ENCODE measurements at places on chromosomes 2 and 18.

GRCh38 chr2:120230515-120231471 lies 7.6 kb upstream of the TMEM185B start:
- DNase-seq: no peak

DNA sequence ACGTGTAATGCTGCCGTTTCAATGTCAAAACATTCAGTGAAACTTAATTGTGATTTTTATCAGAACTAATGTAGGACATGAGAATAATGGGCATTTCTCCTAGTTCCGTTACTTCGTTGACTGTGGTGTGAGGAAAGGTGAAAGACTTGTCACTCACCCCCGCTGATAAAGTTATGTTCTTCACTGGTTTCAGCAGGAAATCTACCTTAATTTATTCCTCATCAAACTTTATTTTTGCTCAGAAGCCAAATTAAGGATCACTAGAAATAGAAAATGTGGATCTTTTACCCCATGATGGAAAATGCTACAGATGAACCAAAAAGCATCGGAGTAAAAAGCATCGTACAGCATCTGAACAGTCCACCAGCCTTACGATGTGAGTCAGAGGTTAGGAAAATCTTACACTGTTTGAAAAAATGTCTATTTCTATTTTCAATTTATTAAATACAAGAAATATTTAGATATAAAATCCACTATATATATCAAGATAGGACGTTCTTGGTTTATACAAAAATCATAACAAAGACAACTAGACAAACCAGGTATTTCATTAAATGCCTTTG lies 1.0 kb upstream of the ROCK1 start:
- DNase-seq: no peak

DNA sequence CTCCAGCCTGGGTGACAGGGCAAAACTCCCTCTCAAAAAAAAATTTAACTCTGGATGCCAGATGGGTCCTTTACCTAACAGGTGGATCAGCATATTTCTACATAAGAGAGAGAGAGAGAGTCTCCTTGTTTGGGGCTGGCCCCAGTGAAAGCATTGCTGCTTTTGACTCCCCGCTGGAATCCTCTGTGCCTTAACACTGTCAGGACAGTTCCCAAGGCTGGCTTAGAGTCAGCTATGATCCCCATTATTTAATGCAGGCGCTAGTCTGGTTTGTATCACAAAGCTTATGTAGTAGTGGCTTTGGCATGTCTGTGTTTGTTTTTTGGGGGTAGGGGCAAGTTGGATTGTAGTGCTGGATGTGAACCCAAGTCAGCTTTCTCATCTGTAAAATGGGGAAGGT lies 9.4 kb downstream of the INPP4A start:
- no peak for DNase-seq

GRCh38 chr18:24011123-24011917 lies 3.2 kb upstream of the TTC39C start:
- DNase-seq: peak; percentile 63

- no peak for DNase-seq
These were observed 152.2 kb downstream of the SMAD7 start for GRCh38 chr18:48798334-48799245.

- peak; percentile 69 for DNase-seq
These were observed 20.6 kb upstream of the ATRAID start for GRCh38 chr2:27191070-27191829.

GRCh38 chr2:19872302-19872701 lies 29.5 kb downstream of the TTC32 start:
- DNase-seq: no peak

DNA sequence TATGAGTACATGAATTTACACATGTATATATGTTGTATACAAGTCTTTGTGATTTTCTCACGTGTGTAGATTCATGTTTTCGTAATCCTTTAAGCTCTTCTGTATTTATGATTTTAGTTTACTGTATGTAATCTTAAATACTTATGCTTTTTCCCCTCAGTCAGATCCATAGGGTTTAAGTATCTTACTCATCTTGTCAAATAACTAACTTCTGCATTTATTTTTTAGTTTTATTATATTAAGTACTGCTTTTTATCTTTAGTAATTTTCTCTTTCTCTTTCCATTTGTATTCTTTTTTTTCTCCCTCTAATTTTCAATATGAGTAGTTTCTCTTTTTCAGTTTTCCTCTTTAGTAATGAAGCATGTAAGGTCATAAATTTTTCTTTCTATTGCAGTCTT lies 179.4 kb downstream of the LCLAT1 start:
- no peak for DNase-seq

DNA sequence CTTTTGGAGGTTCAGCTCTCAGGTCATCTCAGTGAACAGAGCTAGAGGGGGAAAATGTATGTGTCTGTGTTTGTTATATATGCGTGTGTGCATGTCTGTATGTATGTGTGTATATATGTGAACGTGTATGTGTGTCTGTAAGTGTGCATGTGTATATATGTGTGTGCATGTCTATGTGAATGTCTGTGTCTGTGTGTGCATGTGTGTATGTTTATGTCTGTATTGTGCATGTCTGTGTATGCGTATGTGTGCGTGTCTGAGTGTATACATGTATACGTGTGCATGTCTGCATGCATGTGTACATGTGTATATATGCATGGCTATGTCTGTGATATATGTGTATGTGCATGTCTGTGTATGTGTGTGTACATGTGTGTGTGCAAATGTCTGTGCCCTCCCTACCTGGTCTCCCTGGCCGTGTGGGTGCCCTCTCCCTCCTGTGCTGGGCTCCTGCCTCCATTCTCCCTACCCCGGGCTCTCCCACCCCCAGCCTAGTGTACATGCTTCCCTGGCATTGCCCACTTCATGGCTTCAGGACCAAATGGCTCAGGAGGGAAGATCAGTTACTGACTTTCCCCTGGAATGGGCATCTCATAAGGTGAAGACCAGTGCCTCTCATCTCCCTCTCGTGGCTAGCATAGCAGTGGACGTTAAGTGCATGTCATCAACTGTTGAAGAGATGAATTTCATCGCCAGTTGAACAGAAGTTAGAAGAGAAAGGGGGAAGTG lies 49.9 kb downstream of the TRAF3IP1 start:
- no peak for DNase-seq

DNA sequence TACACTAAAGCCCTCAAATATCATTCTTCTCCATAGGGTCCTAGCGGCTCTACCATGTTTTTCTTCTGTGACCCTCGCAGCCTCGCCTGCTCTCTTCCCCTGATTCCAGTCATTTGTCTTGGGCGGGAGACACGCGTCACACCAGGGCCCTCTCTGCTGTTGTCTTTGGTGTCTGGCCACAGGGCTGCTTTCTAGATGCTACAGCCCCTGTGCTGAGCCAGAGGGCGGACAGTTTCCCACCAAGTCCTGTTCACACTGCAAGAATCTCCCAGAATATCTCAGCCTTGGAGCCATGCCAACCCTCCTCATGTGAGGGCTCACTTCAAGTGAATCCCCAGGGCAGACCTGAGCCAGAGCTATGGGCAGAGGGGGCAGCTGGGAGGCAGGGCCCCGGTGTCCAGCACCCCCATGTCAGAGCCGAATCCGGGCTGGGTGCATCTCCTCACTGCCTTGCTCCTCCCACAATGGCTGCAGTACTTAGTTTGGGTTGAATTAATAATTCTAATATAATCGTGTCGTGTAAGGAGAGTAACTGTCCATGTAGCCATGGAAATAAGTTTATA lies 42.1 kb downstream of the DIPK1C start:
- no peak for DNase-seq

DNA sequence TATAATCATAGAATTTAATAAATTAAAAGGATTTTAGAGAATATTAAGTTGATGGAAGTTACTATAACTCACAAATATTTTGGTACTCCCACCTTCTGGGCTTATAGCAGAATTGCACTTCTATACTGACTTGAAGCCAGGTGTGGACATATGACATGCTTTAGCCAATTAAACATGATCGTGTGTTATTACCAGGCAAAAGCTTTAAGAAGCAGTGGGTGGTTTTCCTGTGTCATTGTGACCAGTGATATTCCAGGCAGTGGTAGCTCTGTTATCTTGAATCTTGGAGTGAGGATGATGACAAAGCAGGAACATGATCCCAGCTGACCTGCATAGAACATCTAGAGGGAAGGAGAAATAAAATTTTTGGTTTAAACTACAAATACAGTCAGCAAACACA lies 370.9 kb upstream of the ZEB2 start:
- peak; percentile 21 for DNase-seq

GRCh38 chr2:64695721-64696261 lies 42.1 kb upstream of the SERTAD2 start:
- DNase-seq: no peak

- DNase-seq: no peak
These were observed 23.2 kb upstream of the SATB2 start for GRCh38 chr2:199480966-199481365.

DNA sequence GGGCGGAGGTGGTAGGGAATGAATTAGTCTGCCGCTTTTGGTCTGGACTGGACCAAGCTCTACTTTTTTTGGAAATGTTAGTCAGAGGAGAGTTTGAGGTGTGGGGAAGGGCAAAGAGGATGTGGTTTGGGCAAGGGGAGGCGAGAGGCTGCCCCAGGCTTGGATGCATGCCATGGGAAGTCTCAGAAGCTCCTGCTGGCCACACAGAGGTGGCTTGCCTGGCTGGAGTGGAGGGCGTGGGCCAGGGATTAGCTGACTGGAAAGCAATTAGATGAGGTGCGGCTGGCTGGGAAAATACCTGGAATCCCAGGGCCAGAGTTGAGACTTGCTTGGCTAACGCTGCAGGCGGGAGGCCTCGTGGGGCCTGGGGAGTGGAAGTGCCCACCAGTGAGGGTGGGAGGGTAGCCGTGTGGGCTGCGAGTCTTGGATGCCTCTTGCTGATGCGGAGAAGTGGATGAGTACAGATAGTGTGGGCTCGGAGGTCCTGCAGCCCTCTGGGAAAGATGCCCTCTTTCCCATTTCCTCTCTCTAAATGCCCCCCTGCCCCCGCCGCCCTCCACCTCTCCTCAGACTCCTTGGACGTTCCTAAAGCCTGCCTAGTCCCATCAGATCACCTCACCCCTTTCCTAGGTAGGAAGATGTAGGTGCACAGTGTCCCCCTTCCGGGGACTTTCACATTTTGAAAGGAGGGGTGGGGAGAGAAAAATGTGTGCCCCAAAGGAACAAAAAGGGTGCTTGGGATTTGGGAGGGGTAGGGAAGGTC lies 117.6 kb downstream of the SMAD7 start:
- DNase-seq: peak; percentile 38

DNA sequence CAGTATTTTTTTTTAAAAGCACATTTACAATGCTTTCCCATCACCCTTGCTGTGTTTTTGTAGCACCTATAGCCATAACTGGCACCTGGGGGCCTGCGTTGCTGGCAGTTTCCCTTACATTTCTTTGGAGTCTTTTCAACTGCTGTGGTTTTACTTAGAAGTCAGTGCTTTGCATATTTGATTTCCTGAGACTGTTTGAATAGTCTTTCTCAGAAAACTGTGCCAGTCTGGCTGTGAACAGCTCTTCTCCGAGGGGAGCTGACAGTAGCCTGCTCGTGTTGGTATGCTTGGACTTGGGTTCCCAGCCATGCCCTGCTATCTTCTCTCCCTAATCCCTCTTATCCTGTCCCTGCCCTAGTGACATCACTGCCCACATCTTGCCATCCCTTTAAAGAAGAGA lies 81.5 kb downstream of the DPP4 start:
- DNase-seq: peak; percentile 73

DNA sequence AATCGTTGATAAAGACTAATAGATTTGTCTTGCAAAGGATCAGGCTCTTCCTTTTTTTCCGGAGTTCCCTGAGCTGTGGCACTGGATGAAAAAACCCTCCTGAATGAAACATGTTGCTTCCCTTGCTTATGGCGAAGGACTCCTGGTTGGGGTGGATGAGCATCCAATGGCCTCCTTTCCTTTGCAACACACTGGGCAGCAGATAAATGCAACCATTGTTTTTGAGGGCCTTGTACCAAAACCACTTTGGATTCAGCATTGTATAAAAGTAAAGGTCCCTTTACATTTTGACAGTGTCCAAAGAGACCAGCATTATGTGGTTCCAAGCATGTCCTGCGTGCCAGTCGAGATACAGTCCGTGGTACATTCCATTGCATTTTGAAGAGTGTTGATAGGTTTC lies 44.7 kb downstream of the FAM210A start:
- DNase-seq: no peak

DNA sequence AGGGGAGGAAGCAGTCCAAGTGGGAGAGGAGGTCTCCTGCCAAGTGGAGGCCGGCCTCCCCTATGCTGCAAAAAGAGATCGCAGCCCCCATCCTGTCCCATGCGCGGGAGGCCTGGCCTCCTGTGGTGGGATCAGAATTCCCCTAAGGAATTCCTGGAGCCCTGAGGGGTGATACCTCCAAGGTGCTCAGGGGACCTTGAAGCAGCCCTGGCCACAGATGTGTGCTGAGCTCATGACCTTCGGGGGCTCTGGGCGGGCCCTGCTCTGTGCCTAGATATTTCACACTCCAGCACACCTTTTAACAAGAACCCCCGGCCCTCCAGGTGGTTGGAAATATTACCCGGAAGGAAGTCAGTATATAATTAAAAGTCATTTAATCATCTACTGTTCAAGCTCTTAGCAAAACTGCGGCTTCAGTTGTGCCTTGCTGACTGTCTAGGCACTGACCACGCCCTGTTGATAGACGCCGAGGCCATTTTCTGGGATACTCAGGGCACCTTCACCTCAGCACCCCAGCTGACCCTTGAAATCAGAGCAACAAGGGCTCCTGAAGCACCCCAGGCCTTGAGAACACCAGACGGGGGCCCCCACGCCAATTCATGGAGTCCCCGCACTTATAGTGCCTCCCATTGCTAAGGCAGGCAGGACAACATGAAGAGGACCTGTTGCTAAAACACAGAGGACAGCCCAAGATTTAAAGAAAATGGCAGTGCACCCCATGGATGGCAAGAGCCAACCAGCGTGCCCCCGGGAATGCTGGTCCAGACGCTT lies 119.1 kb downstream of the NDUFA10 start:
- no peak for DNase-seq

DNA sequence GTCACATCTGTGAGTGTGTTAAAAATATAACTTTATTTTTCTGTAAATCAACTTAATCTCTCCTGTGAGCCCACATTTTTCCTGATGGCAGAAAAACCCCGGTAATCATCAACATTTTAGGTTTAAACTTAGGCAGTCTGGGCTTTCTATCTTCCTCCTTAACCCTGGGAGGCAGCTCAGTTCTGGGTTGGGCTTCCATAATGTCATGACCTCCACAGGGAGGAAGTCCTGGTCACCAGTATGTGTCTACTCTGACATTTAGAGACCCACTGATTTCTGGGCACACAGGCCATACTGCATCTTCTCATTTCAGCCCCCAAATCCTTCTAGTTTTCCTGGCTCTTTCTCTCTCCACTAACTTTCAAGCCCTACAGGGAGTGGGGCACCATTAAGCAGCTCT lies 181.2 kb downstream of the DYSF start:
- DNase-seq: no peak
